CD8-positive, alpha-beta memory T cell (primary cell): ENCODE measurements at places on chromosomes 13 and 19.

DNA sequence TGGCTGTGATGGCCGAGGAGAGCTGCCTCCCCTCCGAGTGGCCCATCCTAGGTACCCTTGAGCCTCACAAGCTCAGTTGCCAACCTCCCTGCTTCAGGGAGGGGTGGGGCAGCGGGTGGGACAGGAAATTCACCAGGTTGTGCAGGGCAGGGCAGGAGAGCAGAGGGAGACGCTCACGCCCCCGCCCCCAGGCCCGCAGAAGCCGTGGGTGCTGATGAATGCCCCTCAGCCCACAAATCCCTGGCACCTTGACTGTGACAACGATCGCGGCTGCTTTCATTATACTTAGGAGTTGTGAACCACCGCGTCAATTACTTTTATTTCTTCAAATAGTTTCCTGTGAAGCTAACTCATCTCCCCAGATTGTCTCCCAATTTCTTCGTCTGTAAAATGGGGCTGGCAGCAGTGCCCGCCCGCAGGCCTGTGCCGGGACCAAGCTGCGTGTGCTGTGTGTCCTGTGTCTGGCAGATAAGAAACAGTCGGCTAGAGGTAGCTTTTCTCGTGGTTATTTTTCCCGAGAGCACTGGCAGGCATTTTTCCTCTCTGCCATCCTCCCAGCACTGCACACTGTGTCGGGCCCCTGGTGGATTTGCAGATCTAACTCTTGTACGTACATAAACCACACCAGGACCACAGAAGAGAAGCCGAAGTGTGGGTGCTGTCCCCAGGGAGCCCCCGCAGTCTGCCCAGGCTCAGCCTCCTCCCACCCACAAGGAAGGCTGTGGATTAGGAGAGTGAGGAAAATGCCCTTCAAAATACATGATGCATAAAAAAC, 7.9 kb upstream of the RASA3 start:
- DNase-seq, result peak; percentile 76

- DNase-seq, result peak; percentile 77
Observed at GRCh38 chr19:55005684-55006488, 32.2 kb downstream of the GP6 start.

GRCh38 chr19:29092712-29093552, 120.0 kb downstream of the UQCRFS1 start:
- DNase-seq, result no peak

DNA sequence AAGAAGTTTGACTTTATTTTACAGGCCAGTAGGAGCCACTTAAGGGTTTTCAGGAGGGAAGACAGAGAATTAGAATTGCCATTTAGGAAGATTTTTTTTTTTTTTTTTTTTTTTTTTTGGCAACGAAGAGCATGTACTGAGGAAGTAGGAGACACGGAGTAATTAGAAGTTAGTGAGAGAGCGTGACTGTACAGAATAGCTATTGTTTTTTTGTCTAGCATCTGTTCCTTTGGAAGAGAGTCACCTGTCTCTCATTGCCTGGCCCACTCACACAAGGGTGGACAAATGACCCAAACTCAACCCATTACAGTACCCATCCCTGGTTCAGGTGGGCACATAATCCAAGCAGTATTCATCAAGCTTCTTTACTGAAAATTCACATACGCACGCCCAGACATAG, 166.7 kb downstream of the LACC1 start:
- no peak for DNase-seq

DNA sequence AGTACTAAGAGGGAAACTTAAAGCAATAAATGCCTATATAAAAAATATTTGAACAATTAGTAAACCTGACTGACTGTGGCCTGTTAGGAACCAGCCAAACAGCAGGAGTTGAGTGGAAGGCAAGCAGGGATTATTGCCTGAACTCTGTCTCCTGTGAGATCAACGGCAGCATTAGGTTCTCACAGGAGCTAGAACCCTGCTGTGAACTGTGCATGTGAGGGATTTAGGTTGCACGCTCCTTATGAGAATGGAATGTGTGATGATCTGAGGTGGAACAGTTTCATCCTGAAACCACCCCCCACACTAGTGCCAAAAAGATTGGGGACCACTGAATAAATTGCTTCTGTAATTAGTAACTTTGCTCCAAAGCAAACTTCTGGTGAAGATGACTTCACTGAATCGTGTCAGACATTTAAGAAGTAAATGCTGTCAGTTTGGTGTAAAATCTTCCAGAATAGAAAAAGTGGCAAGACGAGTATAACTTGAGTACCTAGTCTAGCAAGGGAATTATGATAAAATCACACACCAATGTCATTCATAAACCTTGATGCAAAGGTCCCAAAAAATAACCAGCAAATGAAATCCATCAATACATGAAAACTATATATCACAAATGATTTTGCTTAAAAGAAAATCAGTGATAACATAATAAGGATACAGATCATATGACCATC, 53.8 kb downstream of the SLC6A16 start:
- DNase-seq, result no peak

DNA sequence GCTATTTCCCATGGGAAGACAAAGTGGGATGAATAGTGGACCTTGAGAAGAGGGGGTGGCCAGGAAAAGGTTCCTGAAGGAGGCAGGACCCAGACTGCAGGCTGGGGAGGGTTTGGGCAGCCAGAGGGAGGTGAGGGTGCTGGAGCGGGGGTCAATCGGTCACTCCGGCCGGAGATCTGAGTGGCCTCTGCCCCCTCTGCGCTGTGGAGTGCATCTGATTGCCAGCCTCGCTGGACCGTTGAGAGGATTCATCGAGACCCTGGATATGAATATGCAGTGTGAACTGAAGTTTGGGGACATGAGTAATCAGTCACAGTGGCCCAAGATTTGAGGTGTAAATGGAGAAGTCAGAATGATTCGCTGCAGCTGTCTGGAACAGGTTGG, 5.5 kb upstream of the ZNF580 start:
- DNase-seq, result no peak

DNA sequence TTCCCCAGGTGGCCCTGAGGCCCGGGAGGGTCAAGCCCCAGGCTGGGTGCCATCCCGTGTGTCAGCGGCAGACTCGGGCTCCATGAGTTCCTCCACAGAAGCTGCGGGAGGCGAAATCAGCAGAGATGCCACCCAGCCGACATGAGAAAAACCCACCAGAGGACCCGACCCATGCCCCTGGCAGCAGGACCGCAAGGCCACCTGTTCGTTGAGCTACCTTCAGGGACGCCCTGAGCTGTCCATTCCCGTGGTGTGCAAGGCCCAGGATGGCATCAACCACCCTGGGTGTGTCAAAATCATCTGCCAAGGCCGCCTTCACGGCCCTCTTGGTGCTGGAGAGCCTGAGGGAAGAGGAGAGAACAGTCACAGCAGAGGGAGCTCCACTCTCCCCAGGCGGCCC, 30.4 kb downstream of the NAXD start:
- DNase-seq, result no peak

DNA sequence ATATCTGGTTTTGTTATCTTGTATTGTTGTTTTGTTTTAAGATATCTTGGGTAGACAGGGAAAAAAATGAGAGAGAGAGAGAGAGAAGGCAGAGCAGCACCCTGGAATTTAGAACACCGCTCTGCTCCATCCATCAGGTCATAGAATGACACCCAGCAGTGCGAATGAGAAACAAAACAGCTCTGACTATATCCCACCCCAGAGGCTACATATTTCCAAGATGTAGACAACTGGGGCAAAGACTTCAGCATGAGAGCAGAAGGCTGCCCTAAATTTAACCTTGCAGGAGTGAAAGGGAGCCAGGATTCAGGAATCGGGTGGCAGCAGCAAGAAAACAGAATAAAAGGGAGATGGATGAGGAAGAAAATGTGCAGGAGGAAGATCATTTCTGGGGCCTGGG, 46.5 kb downstream of the TNFSF13B start:
- no peak for DNase-seq
